ENCODE measurements at places on chromosomes 3 and 15.

DNA sequence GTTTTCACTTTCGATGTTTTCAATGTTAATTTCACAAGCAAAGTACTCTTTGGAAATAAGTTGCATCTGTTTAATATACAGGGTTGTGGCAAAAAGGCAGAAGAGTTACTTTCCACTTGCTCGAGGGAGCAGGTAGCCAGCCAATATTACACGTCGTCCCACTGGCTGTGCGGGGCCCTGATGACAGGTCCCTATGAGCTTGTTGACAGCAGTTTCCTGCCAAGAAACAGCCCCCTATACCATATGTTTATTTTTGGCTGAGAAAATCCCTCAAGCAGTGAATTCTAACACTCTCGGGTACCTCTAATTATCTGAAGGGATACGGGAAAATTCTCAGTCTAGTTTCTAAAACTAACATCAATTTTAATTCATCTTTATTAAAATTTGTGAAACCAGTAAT, 116.8 kb upstream of the SGO1 start:
- no peak for DNase-seq

DNA sequence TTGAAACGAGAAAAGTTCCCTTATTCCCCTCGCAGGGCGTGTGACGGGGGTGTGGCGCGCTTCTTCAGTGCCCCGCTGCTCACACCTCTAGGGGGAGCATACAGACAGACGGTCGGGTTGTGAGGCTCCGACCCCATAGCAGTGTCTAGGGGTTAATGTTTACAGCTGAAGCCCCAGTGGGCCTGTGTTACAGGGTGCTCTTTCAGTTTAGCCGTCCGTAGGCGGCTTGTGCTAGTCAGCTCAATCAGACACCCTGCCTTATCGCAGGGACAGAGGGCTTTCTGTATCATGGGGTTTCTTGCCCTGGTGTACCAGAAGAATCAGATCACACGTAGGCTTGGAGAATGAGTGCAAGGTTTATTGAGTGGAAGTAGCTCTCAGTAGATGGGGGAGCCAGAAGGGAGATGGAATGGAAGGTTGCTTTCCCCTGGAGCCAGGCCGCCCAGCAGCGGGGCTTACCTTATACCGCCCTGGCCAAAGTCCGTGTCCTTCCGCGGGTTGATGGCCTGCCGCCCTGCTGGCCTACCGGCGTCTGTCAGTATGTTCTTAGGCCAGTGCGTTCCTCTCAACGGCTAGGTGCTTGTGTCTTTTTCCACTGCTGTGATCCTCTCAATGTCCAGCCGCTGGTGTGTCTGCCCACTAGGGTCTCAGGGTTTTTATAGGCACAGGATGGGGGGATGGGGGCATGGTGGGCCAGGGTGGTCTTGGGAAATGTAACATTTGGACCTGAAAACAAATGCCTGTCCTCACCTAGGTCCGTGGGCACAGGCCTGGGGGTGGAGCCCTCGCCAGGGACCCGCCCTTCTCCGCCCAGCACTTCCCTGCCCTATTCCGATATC, 32.2 kb upstream of the ACP3 start:
- no peak for DNase-seq

DNA sequence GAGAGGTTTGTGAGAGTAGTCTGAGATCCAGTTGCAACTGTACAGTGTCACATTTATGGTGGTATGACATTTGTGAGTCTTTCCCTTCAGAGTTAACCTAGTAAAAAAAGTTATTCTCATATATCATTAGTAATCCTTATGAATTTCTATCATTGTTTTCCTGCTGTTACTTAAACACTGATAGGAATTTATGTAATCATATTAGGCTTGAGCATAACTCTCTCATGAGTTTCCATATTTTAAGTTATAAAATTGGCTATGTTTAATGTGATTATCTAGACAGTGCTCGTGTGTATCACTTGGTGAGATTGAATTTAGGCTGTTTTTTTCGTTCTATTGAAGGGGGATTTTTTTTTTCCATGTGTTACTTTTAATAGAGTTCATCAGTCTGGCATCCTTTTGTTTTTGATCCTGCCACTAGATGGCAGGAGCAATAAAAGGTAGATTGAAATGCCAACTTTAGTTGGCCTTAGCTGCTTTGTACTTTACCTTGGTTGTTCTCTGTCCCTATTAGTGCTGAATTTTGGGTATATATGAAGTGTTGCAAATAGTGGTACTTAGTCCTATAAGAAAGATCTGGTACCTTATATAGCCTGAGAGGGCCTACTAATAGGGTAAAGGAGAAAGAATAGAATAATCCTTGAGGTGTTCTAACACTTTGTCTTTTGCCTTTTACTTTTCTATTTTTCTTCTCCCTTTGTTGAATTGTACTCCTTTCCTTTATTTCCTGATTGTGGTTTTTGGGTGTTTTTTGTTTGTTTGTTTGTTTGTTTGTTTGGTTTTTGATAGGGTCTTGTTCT, 17.9 kb downstream of the STT3B start:
- no peak for DNase-seq

GRCh38 chr15:43985976-43986680, 159.3 kb downstream of the WDR76 start:
- no peak for DNase-seq

DNA sequence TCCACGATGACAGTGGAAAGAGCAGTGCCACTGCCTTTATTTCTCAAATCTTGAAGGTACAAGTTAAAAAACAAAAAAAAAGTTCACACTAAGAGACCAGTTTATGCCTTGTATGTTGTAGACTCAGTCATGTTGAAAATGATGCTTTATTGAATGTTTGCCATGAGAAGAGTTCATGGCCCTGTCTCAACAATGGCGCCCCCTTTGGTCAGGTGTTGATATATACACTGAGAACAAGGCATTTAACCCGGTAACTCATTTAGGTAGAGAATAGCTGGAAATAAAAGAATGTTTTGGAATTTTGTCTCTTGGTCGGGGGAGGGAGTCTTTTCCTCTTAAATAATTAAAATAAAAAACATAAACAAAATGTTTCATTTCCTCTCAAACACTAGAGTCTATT, 145.6 kb upstream of the SLC2A2 start:
- DNase-seq: no peak

GRCh38 chr3:69929019-69929418, 70.5 kb upstream of the SAMMSON start:
- DNase-seq: no peak

GRCh38 chr3:191066669-191067068, 132.4 kb upstream of the OSTN start:
- no peak for DNase-seq

- DNase-seq: no peak
Measured at GRCh38 chr15:83219026-83219425, 11.4 kb upstream of the HDGFL3 start.

All from NCI-H187 treated with DMSO at 0.1 percent for 48 hours (cell line).